Psoas muscle (tissue), 8 donors: ENCODE measurements at places on chromosomes 3 and 15.

DNA sequence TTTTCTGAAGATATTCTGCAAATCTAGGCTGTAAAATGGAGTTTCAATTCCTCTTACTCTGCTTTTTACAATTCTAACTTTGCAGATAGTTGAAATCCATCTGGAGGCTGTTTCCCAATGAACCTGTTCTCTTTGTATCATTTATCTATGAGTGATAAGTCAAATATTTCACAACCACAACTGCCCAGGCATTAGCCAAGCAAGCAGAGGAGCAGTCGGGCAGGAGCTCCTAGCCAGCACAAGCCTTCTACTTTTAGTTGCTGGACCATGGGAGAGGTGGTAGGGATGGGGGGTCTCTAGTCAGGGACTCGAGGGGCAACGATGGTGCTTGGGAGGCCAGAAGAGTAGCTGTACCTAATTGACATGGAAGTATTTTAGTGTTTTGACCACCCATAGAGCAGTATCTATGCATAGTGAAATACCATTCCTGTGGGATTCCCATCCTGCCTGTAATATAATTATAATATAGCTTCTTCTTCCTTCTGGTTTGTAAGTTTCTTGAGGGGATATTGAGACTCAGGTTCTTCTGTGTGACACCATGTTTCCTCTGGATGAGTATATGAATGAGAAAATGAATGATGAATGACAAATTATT, 353.5 kb upstream of the IL12A start:
- no peak for DNase-seq

DNA sequence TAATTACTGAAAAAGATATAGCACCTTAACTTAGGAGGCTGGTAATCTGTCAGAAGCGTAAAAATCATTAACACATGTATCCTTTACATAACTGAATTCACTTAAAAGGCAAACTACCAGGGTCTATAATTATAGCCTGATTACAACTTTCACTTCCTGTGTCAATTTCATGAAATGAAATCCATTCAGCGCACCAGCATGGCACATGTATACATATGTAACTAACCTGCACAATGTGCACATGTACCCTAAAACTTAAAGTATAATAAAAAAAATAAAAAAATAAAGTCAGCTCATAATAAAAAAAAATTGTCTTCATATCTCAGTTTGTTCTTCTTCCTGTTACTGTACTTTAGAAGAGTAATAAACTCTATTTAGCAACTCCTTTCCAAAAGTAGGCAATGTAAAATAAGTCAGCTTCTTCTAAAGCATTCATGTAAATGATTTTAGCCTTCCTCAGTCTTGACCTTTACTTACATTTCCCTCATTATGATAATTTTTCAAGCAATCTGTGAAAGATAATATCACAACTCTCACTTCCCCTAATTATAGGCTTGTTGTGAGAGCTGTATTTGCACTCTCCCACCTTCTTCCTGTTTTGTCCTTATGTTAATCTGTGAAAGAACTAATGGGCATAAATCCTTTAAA, 50.1 kb downstream of the KBTBD8 start:
- no peak for DNase-seq

DNA sequence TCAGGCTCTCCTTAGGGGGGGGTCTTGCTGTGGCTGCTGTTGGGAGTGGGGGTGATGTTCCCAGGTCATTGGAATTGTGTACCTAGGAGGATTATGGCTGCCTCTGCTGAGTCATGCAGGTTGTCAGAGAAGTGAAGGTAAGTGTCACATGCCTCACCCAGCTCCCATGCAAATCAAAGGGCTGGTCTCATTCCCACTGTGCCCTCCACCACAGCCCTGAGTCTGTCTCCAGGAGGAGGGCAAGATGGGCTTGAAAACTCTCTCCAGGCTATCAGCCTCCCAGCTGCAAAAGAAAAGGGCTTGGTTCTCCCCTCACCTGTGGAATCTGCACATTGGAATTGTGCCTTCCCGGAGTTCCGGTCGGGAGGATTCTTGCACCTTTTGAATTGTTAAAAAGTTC, 580.5 kb downstream of the NSUN3 start:
- DNase-seq: no peak

DNA sequence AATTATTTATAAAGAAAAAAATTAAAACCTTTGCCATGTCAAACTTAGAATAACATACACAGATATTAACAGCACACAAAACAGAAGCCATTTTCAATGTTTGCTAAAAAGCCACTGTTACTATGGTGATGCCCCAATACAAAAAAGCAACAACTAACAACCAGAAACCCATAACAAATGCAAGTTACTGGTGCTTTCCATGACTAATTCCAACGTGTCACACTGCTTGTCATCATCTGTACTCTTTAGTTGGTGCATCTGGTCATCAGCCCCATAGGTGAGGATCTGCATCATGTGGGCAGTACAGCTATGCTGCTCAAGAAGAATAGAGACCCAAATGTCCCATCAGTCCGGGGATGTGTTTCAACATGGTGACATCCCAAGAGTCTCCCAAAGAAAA, 52.8 kb downstream of the ATP8B4 start:
- DNase-seq: no peak

DNA sequence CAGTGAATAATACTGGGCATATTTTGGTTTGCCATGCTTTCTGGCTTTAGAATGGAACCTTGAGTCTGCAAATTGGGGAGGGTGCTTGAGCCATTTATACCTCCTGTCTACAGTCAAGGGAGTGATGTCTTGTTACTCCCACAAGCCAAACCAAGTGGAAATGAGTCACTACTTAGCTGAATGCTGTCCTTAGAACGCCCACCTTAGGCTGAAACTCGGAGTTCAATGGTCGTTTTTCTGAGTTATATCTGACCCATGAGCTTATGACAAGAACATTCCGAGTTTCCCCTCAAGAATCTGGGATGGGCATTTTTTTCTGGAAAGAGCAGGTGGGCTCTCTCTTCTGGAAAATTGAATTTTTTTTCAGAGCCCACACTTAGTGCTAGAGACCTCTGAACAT, 17.4 kb upstream of the CLDN18 start:
- no peak for DNase-seq

DNA sequence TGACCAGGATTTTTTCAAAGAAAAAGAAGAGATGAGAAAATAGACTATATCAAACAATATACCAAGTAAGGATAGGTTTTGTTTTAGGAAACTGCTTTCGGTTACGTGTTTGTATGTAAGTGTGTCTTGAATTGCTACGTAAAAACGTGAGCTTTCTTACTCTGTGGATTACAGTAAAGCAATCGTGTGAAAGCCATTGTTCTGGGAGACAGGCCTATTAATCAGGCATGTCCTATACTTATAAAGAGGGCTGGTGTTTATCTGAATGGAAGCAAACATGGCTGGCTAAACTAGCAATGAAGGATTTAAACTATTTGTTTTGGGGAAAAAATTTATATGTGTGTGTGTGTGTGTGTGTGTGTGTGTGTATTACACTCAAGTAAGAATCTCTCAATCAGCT, 2.6 kb downstream of the EHHADH start:
- no peak for DNase-seq

DNA sequence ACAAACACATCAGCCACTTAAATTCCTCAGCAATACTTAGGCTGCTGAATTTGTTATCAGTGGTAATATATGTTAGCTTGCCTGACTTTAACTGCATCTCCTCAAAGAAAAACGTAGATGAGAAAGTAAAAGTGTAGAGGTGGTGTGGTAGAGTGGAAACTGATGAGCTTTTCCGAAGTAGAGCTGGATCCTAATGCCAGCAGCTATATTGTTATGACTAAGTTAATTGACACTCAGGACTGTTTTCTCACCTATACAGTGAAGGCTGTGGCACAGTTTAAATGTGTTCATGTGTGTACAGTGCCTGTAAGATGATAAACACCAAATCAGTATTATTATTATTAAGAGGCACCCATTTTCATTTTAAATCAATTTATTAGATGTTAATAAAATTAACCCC, 174.9 kb downstream of the TNIK start:
- DNase-seq: no peak

DNA sequence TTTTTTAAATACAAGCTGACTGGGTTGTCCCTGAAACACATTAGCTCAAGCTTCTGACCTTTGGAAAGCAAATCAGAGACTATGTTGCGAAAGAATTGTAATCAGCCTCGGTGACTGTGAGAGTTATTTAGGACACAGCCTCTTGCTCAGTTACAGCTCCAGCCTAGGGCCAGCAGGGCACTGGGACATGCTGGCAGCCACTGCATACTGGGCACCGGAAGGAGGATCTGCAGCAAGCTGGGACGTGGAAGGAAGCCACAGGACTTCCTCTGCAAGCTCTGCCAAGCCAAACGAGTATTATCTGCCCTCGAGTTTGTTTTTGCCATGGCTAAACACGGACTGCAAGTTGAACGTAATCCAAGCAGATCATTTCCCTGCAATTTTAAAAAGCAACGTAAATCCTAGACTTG, 24.4 kb upstream of the COPG1 start:
- DNase-seq: peak; percentile 96

DNA sequence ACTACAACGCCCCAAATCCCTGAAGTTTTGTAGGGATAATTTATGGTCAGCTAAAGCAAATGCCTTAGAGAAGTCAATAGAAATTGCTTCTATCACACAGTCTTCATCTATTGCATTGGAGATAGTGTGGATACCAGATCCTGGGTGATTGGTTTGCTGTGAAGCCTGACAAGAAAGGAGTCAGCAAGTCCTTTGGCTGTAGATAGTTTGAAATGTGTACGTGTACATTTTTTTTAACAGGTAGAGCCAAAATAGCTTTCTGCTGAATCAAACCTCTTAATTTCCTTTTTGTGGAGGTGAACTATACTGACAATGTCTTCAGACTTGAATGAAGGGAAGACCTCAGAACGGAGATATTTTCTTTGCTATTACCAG, 312.3 kb downstream of the ZBBX start:
- DNase-seq: no peak

DNA sequence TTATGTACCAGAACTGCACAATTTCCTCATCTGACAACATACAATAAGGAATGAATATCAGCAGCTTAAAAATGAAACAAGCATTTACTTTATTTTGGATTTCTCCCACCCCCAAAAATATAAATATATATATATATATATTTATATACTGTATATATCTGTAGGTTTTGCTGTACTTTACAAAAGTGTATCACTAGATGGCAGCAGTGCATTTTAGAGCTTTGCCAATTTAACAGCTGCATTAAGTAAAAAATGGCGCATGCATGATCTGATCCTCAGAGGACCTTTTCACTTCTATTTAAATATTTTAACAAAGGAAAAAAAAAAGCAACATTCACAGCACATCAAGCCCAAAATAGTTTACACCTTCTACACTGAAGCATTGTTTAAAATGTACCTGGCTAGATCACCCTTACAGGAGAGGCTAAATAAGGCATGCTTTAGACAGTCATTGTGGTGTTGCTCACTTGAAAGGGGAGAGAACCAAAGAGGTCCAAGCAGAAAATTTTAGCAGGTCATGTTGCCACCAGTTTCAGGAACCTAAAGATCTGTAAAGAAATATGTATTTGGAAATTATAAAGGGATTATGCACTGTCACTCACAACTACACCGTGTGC, 72.6 kb downstream of the NPTN start:
- no peak for DNase-seq

- DNase-seq: no peak
Observed at GRCh38 chr3:125231895-125232294, 19.3 kb upstream of the SLC12A8 start.

DNA sequence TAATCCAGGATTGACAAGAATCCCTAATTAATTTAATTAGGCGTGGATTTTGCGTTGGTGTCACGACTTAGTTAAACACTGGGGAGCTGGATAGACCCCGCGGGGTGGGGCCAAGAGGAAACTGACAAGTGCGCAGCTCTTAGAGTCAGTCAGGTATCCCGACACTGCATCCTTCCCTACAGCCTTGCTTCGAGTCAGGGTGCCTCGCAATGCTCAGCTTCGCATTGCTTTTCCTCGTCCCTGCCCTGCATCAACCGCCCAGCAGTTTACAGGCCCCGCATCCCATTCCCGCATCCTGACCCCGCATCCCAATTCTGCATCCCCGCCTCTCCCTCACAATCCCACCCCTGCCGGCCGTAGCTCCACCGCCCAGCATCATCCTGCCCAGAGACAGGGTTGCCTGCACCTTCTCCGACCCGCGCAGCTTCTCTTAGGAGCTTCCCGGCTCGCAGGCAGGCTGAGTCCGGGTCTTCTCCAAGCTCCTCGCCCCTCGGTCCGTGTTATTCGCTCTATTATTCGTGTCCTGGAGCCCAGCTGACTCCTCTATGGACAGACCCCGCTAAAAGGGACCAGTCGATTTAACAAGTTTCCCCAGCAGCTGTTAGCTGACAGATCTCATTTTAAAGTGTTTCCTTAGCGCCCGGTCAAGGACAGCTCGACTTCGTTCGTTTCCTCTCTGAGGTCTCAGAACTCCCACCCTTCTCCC, 699 bp upstream of the SHOX2 start:
- peak; percentile 48 for DNase-seq

GRCh38 chr15:81323559-81323943, 390 bp downstream of the STARD5 start:
- no peak for DNase-seq

DNA sequence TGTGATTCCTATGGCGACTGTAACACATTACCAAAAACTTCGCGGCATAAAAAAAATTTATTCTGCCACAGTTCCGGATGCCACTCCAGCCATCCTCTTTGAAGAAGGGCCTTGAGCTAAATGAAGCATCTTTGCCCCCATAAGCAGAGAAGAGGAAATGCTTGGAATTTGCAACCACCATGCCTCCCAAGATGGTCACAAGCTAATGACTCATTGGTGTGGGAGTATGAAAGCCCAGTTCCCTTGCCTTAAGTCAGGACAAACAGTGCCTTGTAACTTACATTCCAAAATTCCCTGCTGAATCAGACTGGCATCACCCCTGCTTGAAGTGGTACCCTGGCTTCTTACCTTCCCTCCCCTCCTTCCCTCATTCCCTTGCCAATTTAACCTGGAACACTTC, 1077.4 kb downstream of the EPHA3 start:
- no peak for DNase-seq

GRCh38 chr15:41022487-41023090, 69.3 kb downstream of the CHAC1 start:
- no peak for DNase-seq

DNA sequence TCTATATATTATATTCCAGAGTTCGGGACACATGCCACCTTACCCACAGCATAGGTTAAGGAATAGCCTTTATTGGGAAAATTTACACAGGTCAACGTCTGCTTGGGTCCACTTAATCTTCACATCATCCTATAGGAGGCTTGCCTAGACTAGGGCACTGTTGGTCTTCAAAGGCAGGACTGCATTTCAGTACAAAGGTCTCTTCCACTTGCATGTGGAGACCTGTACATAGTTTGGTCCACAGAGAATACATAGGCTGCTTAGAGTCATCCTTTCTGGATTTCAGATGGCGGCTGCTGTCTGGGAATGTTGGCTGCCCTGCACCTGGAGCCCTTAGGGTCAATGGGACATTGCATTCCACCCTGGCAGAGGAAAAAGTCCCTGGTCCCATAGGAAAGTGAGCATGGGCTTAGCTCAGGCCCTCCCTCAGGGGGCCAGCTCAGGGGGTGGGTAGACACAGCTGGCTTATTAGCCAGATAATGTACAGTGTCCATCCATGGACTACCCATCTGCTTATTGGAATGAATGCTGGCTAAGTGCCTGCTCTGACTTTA, 75.3 kb upstream of the TGFBR2 start:
- DNase-seq: no peak

DNA sequence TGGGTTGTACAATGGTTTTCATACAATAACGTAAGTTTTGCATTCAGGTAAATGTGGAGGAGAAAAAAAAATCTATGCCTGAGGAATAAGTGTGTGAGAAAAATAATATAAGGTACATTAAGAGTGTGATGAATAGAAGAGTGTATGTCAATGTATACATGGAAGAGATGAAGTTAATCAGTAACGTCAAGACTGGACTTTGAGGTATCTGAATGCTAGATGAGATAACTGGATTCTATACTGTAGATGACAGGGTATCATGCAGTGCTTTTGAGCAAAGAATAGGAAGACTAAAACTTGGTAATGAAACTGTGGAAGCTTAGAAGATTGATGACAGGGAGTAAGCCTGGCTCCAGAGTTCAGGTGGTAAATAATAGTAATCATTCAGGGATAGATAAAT, 666.7 kb upstream of the SGO1 start:
- no peak for DNase-seq
